ENCODE measurements at places on chromosomes 2 and 18. TPM values are rescaled to one million over a fixed set of nuclear protein-coding genes. Genes with fewer than 3 reads are reported as not detected.

TBR1 gene
- 0.08 TPM for total RNA-seq

MPHOSPH10 gene
- total RNA-seq: 22.1 TPM

KLHL41 gene
- total RNA-seq: 1.4 TPM

ALPI gene
- not detected for total RNA-seq

TCF23 gene
- 0.08 TPM for total RNA-seq

PLCL1 gene
- 3.4 TPM for total RNA-seq

SLC23A3 gene
- 4.4 TPM for total RNA-seq

ARHGAP28 gene
- 18.9 TPM for total RNA-seq

UCN gene
- 2.6 TPM for total RNA-seq
